Fibroblast of the aortic adventitia (primary cell): ENCODE measurements at places on chromosomes 7 and 10.
A peak's percentile ranks its signal among the peaks of the same experiment; 100 is the strongest.

DNA sequence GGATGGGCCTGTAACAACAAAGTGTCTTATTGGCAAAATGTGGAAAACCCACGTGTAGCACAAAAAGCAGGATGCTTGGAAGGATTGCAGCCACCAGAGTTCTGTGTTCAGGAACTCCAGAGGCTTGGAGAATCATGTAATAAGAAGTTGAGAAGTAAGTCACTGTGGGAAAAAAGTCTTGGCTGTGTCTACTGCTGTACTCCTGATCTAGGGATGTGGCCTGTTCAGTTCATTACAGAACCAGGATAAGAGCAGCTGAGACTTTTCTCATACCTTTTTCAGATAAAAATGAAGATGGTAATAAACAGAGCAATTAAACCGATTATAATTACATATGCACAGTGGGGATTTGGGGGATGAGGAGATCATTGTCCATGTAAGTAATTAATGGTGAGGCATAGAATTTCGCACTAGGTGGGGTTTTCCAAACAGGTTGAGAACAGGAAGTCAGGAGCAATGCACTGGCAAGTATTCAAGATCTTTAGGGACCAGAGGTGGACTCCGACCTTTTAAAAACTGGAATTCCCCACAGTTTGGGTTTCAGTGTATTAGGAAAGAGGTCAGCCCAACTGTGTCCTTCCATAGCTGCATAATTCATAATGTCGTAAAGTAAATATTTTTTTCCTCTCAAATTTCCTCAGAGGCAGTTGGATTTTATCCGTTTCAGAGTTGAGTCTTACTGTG lies 281.7 kb downstream of the FRMD4A start:
- DNase-seq = no peak

DNA sequence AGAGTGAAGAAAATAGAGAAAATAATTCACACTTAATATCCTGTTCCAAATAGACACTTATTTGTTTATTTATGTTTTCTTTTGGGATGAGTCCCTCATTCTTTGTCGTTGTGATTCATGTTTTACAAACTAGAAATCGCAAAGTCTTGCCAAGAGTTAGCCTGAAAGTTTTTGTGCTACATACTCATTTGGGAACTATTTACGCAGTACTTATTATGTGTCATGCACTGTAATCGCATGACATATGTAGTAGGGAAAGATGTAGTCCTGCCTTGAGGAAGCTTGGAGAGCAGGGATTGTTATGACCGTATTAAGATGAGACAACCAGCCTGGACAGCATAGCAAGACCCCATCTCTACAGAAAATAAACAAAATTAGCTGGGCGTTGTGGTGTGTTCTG lies 189.3 kb downstream of the ABCA13 start:
- DNase-seq = no peak

GRCh38 chr7:92856436-92856835 lies 20.1 kb upstream of the CDK6 start:
- no peak for DNase-seq

DNA sequence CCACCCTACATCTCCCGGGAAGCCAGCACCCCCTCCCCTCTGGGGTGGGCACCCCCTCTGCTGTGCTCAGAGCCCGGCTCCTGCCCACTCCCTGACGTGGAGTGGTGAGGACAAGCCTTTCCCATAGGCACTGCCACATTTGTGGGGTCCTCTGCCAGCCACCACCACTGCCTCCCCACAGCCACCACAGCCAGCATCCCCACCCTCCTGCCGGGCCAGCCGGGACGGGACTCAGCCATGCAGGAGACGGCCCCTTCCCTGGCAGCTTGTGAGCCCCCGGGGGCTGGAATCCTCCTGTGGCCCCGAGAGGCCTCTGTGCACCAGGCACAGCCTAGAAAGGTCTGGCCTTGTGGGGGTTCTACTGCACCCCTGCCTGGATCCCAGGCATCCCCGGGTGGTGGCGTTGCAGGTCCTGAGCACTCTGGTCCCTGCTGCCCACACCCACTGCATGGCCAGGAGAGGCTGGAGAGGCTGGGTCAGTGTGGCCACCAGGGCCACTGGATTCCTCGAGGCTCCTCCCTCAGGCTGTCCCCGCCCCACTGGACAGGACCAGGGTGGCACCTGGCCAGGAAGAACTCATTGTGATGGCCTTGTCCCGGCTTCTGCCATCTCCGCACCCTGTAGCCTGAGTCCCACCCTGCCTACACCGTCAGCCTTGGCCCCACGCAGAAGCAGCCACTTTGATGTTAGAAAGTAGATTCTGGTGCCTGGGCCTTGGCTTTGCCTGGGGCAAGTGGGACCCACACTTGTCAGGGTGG lies 148.0 kb downstream of the EBF3 start:
- no peak for DNase-seq

GRCh38 chr10:89129911-89130310 lies 77.2 kb downstream of the CH25H start:
- DNase-seq = peak; percentile 91

DNA sequence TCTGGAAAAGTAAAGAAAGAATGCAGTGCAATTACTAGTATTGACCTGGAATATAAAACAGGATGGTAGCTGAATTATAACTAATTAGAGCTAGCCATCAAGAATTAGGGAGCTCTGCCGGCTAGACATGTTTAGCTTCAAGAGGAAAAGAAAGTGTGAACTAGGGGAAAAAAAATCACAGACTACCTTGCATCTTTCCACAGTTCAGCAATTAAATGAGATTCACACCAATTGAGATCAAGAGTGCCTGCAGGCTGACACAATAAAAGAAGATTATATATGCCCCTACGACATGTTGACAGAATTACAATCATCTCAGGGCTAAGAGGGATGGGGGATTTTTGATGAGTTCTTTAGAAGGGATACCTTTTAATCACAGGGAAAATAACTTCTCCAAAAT lies 303.3 kb upstream of the CELF2 start:
- DNase-seq = no peak

DNA sequence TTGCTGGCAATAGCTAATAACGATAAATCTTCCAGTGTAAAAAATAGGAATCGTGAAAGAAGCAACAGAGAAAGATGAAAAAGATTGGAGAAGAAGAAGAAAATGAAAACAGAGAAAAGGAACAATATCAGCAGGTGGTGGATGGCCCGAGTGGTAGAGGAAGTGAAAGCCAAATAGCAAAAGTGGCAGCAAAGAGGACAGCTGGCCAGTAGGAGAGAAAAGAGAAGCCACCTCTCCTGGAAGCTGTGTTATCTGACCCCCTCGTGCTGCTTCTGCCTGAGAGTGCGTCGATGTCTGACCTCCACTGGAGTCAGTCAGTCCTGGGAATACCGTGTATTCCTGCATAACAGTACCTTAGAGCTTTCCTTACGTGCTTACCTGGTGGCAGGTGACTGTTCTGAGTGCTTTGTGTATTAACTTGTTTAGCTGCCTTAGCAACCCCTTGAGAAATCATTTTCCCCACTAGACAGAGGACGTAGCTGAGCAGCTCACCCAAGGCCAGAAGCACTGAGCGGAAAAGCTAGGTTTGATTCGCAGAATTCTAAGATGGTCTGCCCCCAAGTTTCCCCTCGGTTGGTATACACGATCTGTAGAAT lies 88.3 kb downstream of the CHN2 start:
- no peak for DNase-seq

GRCh38 chr7:128202287-128202957 lies 38.7 kb upstream of the LEP start:
- DNase-seq = no peak

DNA sequence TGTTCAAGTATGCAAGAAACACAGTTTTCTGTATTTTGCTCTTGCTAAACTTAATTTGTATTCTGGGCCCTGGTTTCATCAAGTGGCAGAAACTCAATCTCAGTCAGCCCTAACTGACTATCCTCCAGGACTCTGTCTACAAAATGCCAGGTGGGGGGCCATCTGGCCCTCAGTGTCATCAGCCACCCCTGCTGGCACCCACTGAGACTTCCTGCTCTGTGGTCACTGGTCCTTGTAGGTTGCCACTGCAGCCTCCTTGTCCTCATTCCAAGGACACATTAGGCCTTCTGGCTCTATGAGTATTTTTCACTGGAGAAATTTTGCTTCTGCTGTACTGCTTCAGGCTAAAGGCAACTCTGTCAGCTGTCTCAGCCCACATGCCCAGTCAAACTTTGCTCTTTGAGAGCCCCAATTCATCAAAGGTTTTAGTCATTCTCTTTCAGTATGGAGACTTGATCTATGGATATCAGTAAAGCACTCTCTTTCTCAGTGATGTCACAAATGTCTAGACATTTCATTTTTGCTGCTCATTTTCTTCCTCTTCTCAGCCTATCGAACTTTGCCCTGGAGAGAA lies 163.6 kb downstream of the KCND2 start:
- no peak for DNase-seq

DNA sequence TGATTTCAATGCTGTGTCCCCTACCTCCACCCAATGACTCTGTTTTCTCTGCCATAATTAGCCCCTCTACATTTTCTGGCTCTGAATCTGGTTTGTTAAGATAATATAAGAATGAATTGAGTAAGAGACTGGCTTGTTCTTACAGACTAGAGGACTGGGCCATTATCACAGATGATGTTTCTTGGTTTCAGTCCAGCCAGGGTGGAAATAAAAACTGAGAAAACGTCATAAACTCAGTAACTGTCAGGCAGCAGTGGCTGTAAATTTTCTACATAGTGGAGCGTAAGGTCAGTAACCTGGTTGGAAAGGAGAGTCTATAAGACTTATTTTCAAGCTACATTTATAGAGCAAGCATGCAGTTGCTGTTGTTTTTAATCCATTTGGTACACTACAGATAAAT lies 485.4 kb downstream of the HTR7 start:
- peak; percentile 10 for DNase-seq

DNA sequence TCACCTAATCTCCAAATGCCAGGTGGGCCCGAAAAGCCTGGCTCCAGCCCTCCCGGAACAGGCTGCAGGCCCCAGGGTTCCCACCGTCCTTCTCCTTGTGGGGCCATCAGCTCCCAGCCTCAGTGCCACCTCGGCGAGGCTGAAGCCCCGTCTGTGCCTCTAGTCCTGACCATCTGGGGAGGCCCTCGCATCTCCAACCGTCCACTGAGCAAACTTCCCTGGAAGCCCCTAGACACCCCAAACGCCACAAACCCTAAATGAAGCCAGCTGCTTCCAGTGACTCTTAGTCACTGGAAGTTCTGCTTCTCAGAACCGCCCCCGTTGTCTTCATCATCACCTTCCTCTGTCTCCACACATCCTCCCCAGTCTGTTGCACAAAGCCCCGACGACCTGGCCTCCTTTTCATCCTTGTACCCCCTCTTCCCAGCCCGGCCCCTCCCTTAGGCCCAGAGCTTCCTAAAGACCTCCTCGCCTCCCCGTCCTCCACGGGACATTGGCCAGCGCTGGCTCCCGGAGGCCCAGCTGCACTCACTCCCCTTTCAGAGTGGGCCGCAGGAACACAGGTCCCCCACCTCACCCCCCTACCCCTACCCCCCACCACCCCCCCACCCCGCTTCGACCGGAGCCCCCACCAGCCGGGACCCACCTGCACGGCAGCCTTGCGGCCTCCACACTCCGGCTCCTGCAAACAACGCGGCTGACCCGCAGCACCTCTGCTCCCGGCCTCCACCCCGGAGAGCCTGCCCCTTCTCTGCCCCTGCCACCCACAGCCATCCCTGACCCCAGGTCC lies 1.1 kb upstream of the DIP2C start:
- no peak for DNase-seq

DNA sequence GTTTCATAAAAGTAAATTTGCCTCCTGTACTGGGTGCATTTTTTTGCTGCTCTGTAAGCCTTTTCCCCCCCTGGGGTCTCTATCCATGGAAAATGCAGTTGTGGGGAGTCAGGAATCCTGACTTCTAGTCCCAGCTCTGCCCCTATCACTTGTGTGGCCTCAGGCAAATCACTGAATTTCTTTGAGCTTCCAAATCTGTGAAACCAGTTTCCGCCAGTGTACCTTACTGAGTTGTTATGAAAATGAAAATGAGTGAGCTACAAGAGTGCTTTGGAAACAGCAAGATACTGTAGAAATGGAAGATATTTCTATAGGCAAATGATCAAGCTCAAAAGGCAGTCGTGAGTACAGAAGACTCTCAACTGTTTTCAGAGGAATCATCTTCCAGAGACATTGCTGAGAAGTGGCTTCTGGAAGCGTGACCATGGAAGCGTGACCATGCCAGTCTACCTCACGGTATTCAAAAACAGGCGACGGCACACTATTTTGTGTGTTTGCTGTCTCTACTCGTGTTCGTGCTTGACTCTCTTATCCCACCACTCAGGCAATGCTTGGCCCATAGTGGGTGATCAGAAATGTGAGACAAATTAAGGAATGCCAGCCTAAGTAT lies 107.4 kb downstream of the ATXN7L1 start:
- no peak for DNase-seq

GRCh38 chr10:58241346-58241745 lies 26.3 kb downstream of the IPMK start:
- peak; percentile 56 for DNase-seq

GRCh38 chr10:49010295-49010694 lies 70.7 kb upstream of the LRRC18 start:
- DNase-seq = no peak

- peak; percentile 59 for DNase-seq
Observed at GRCh38 chr7:40429826-40430225, 295.0 kb downstream of the SUGCT start.

DNA sequence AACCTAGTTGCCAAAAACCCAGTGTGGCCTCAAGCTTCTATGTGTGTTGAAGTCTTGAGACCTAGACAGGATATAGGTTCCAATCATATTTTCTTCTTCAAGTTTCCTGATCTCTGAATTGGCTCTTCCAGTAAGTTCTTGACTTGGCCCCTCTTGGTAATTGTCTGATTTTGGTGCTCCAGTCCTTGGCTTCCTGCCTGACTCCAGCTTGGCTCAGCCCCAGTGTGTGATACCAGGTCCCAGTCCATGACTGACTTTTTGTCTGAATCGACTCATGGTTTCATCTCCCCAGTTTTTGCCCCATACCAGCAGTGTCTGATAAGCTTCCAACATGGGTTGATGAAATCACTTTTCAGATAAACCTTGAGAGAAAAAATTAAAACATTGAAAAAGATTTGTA lies 72.3 kb downstream of the FAS start:
- peak; percentile 73 for DNase-seq

DNA sequence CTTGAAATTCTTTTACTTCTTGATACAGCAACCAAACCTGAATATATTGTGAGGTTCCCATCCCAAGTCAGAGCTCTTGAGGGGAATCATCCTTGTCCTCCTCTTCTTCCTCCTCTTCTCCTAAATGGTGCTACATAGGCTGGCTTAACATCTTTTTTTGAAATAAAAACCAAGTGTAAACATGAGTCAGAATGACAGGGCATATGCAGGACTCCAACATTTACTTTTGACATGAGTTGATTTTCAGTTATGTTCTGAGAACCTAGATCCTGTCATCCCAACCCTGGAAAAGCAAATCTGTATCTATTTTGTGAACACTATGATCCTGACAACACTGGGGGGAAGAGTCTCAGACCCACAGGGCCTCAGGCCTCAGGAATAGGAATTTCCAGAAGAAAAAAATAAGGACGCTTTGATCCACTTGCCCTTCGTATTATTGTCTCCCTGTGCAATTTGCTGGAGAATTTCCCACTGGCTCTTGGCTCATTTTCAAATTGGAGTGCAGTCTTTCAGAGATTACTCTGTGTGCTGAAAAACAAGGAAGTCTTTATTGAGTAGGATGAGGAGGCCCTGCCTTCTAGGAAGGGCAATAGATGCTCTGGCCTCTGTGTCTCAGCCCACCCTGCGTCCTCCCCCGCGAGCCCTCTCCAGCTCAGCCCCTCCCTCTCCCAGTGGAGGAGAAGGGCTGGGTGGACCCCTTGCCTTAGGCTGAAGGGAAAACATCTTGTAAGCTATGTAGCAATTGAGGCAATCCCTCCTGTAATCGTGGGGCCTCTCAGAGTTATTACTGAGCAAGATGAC lies 121.6 kb downstream of the CREB5 start:
- peak; percentile 53 for DNase-seq

GRCh38 chr10:1197384-1197783 lies 141.2 kb downstream of the WDR37 start:
- no peak for DNase-seq
